ENCODE measurements at places on chromosomes 11 and 22. TPM values are rescaled to one million over a fixed set of nuclear protein-coding genes. Genes with fewer than 3 reads are reported as not detected.

Gene GP1BB
- 1.1 TPM for polyA plus RNA-seq

DNA sequence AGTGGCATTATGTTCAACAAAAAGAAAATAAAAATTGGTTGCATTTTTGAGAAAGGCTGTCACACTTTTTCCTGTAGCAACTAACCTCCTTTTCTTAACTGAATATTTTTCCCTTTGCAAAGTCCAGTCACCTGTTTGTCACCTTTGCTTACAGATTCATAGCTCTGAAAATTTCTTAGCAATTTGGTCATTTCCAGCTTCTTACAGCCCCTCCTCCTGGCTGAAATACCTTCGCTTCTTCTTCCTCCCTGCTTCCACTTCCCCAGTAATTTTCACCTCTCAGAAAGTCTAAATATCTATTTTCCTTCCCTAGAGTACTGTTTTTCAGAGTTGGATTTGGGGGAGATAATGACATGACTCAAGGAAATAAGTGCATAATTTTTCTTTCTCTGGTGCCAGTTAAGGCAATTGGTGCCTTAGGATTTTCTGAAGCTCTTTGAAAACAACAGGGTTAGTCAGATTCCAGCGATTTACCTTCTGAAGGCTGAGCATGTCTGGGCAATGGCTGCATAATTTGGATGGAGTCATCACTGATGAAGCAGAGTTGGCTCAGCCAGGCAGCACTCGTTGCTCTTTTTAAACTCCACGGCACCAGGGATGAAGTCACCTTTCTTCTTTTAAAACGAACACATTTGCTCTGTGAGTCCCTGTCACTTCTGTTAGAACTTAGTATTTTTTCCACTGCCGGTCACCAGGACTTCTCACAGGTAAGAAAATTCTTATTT lies 62.1 kb upstream of the AMOTL1 start:
- DNase-seq: no peak
- H3K4me1 ChIP-seq: no peaks in the 10 kb centered on the region
- no peaks in the 10 kb centered on the region for H3K27me3 ChIP-seq

- no peaks in the 10 kb centered on the region for H3K36me3 ChIP-seq
- H3K4me1 ChIP-seq: no peaks in the 10 kb centered on the region
- H3K27me3 ChIP-seq: no peaks in the 10 kb centered on the region
- H3K4me3 ChIP-seq: no peak overlapping the region
Observed at GRCh38 chr22:26822313-26822712, 164.9 kb downstream of the MIAT start.

Gene MOGAT2
- polyA plus RNA-seq: 28.2 TPM

- no peaks in the 10 kb centered on the region for H3K4me1 ChIP-seq
- no peaks in the 10 kb centered on the region for H3K27me3 ChIP-seq
- H3K27ac ChIP-seq: no peak overlapping the region
- DNase-seq: no peak
Observed at GRCh38 chr11:100214791-100215190, 472.3 kb upstream of the ARHGAP42 start.

Gene CARD18
- polyA plus RNA-seq: not detected

GRCh38 chr11:119797123-119797611 lies 68.2 kb upstream of the NECTIN1 start:
- no peak overlapping the region for H3K4me3 ChIP-seq
- no peaks in the 10 kb centered on the region for H3K36me3 ChIP-seq
- DNase-seq: no peak
- no peaks in the 10 kb centered on the region for H3K4me1 ChIP-seq
- no peak overlapping the region for H3K27ac ChIP-seq

- H3K27me3 ChIP-seq: no peaks in the 10 kb centered on the region
- H3K27ac ChIP-seq: no peak overlapping the region
- H3K4me1 ChIP-seq: peaks cover 41% of the 10 kb centered on the region
- DNase-seq: no peak
- no peaks in the 10 kb centered on the region for H3K36me3 ChIP-seq
Observed at GRCh38 chr11:92707665-92708064, 261.8 kb upstream of the MTNR1B start.

GRCh38 chr22:36612458-36612857 lies 83.5 kb upstream of the EIF3D start:
- H3K4me1 ChIP-seq: no peaks in the 10 kb centered on the region
- H3K27ac ChIP-seq: no peak overlapping the region
- no peaks in the 10 kb centered on the region for H3K36me3 ChIP-seq

DNA sequence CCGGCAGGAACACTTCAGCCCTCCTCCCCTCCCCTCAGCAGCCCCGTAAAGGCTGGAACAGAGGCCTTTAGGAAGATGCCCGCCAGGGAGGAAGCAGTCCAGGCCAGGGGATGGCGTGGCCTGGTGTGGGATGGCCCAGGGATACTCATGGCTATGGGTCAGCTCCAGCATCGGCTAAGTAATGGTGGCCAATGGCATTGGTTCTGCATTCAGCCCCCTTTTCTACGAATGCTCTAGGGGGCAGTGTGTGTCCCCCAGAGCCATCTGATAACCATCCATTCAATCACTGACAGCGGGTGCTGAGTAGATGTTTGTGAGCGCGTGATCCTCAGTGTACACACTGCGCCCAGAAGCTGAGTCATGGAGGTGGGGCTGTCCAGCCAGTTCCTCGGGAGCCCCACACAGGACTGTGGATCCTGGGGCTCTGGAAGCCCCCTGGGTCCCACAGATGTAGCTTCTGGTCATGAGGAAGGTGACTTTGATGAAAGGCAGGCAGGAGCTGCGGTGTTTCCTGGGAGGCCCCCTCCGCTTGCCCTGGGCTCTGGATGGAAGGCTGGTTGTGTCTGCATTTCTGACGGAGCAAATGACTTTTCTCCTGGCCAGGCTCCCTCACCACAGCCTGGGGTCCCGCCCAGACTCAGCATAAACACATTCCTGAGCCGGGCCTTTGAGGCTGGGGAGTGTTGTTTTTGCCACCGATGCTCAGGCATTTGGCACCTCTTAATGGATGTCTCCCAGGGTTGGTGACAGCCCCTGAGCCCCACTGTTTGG lies 46.5 kb downstream of the FBLN1 start:
- peaks cover 19% of the 10 kb centered on the region for H3K36me3 ChIP-seq
- peaks cover 63% of the 10 kb centered on the region for H3K4me1 ChIP-seq

Gene ART1
- not detected for polyA plus RNA-seq

DNA sequence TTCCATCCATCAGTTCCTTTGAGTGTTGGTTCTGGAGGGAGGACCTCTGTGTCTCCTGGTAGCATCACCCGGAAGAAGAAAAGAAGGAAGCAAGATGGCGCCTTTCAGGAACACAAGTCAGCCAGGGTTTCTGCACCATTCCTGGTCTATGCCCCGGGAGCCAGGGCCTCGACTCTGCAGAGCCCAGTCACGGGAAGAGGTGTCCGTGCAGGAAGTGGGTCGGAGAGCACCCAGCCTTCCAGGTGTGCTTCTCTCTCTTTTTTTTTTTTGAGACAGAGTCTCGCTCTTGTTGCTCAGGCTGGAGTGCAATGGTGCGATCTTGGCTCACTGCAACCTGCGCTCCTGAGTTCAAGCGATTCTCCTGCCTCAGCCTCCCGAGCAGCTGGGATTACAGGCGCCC lies 21.2 kb downstream of the MRPL21 start:
- H3K27me3 ChIP-seq: no peaks in the 10 kb centered on the region
- no peak overlapping the region for H3K27ac ChIP-seq

DNA sequence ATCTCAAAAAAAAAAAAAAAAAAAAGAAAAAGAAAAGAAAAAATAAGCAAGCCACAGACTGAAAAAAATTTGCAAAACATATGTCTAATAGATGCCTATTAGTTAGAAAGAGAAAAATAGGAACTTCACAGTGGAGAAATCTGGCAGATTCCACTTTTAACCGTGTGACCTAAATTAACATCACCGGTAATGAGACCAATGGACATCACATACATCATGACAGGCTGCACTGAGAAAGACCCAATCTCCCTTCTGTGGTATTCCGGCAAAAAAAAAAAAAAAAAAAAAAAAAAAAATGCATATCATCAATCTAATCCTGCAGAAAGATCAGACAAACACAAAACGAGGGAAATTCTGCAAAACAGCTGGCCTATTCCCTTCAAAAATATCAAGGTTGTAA lies 46.7 kb upstream of the CECR2 start:
- no peak for DNase-seq
- H3K27me3 ChIP-seq: no peaks in the 10 kb centered on the region
- no peak overlapping the region for H3K4me3 ChIP-seq
- no peaks in the 10 kb centered on the region for H3K36me3 ChIP-seq
- H3K4me1 ChIP-seq: no peaks in the 10 kb centered on the region

DNA sequence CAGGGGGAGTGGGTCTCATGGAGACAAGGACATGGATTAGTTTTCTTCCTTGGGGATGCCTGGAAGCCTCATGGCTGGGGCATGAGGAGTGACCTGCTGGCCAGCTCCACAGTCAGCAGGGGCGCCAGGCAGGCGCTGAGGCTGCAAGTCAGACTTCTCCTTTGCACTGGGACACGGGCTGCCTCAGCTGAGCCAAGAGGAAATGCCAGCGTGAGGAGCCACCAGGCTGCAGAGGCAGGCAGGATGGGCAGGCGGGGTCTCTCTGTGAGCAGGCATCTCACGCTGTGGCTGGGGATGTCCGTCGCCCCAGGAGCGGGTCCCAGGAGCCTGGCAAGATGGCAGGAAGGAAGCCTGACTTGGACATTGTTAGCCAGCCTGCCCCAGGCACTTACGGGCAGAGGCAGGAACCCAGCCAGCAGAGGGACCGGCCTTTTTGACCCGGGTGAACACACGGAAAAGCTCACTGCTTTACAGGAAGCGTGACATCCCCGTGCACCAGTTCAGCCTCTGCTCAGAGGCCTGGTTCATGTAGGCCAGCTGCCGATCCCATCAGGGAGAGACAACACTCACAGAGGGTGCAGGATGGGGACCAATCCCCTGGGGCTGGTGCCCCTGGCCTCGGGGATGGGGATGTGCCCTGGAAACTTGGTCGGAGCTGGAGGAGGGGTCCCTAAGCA lies 10.2 kb downstream of the GNB1L start:
- no peak overlapping the region for H3K4me3 ChIP-seq
- H3K36me3 ChIP-seq: no peaks in the 10 kb centered on the region
- H3K27ac ChIP-seq: peak overlapping the region; percentile 34
- no peaks in the 10 kb centered on the region for H3K4me1 ChIP-seq

DNA sequence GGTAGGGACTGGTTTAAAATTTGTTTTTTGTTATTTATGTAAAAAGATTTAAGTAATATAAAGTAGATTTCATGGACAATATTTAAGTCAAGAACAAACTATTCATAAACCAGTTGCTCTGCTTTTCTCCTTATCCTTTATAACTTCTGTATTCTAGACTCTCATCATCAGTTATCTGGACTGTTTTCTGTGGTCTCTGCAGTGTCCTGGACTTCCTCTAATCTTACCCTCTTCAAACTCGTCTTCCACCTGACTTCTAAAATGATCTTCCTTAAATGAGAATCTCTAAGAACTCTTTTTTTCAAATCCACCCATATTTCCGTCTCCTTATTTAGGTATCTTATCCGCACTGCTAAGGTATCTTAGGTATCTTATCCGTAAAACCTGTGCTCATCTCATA lies 8.1 kb downstream of the RRM1 start:
- H3K4me3 ChIP-seq: no peak overlapping the region
- no peaks in the 10 kb centered on the region for H3K36me3 ChIP-seq
- no peak for DNase-seq
- no peaks in the 10 kb centered on the region for H3K4me1 ChIP-seq
- H3K27ac ChIP-seq: no peak overlapping the region

- H3K27me3 ChIP-seq: no peaks in the 10 kb centered on the region
- H3K4me3 ChIP-seq: no peak overlapping the region
- H3K27ac ChIP-seq: no peak overlapping the region
- DNase-seq: peak; percentile 39
- H3K4me1 ChIP-seq: no peaks in the 10 kb centered on the region
Observed at GRCh38 chr11:134519788-134520187, 107.7 kb upstream of the B3GAT1 start.

DNA sequence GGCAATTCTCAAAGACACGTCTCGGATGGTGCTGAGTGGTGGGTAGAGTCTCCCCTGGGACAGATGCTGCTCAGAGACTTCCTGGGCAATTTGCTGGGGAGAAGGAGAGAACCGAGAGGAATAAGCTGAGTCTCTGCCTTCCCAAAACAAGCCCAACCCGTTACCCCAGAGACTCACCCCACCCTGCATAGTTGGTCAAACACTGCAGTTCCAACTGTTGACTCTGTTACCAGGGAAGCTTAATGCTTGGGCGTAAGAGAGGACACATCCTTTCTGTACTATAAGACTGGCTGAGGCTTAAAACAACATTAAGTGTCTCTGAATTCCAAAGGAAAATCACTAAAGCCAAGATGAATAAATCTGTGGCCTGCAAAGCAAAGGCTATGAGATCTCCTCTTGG lies 68.1 kb downstream of the CCDC81 start:
- H3K4me1 ChIP-seq: no peaks in the 10 kb centered on the region
- no peak overlapping the region for H3K4me3 ChIP-seq
- DNase-seq: no peak
- H3K36me3 ChIP-seq: peaks cover 5% of the 10 kb centered on the region

Gene ESAM
- 2.3 TPM for polyA plus RNA-seq

DNA sequence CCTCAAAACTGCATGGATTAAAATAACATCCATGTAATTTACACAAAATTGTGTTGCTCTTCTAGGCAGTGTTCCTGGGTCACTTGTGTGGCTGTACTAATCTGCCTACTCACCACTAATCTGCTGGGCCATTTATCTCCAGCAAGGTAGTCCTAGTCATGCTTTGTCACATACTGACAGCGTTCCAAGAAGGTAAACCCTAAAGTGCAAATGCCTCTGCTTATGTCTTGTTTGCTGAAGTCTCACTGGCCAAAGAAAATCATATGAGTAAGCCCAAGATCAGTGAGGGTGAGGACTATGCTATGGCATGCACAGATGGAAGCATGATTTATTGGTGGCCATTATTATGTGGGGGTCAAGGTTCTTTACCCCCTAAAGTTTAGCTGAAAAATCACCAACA lies 630.2 kb upstream of the LUZP2 start:
- H3K4me3 ChIP-seq: no peak overlapping the region
- H3K27ac ChIP-seq: no peak overlapping the region
- no peaks in the 10 kb centered on the region for H3K36me3 ChIP-seq

Gene KRTAP5-1
- not detected for polyA plus RNA-seq

All from sigmoid colon (tissue), 7 donors.